ENCODE measurements at places on chromosomes 5 and 9.

- no peak for DNase-seq
Measured at GRCh38 chr5:175657593-175658271, at the start of gene HRH2. HRH2 (plus strand) TSS chr5:175658071; CDS start chr5:175683234, 25,163 bp downstream.

DNA sequence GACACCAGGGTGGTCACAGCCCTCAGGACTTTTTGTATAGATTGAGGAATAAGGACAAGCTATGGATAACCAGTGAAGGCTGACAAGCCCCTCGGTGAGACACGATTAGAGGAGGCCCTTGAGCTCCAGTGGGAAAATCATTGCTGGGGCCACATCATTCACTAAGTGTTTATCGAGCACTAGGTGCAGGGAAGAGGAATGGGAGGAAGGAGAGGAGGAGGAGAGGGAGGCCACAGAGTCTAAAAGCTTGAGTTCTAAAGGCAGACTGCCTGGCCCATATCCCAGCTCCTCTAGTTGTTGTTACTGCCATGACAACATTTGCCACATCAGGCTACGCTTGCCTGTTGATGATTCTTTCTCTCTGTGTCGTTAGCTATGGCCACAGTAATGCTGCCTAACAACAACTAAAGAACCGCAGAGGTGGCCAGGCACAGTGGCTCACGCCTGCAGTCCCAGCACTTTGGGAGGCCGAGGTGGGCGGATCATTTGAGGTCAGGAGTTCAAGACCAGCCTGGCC, 37.6 kb downstream of the NKX2-5 start:
- no peak for DNase-seq

DNA sequence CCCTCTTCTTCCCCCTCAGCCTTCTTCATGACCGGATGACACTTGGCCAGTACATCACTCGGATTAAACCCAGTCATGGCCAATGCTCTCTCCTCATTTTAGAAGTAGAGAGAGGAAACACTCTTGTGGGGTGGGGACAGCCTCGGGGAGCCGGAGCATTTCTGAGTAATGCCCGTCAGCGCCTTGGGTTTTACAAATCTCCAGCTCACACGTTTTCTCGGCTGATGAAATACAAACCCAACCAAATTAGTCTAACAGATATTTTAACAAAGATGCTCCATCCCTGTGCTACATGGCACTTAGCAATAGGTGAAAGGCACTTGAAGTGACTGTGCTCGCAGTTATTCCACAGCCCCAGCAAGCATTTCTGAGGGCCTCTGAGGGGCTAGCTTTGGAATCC, 51.7 kb downstream of the ZNF366 start:
- DNase-seq = no peak

DNA sequence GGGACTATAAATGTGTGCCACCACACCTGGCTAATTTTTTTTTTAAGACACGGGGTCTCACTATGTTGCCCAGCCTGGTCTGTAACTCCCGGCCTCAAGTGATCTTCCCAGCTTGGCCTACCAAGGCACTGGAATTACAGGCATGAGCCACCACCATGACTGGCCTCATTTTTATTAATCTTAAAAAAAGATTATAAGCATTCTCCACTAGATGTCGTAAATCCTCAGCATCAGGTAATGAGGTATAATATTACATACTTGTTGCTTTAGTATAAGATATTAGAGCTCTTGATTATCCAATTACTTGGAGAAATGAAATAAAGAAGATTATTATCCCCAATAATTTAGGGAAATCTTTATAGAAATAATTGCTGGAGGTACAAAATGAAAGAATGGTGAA, 78.2 kb upstream of the HTR1A start:
- DNase-seq = no peak

DNA sequence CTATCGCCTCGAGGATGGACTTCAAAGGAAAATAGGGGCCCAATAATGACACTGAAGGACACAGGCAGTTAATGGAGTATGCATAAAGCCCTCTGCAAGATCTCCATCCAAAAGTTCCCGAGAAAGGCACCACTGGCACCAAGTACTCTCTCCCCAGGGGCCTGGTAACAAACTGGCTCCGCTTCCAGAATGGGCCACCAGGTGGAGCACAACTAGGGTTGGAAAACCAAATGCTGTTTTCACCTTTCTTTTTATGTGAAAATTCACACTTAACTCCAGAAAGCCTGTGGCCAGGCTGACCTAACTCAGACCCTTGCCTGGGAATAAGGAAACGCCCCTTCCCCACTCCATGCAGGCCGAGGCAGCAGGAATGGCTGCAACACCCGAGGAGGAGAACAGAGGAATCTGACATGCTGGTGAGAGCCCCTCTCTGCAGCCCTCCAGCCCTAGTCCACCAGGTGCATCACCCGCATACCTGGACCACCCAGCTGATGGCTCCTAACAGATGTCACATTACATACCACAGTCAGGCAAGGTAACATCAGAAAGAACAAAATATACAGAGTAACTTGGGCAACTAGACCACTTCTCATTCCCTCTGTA, 42.8 kb downstream of the CAMSAP1 start:
- DNase-seq = peak; percentile 58

DNA sequence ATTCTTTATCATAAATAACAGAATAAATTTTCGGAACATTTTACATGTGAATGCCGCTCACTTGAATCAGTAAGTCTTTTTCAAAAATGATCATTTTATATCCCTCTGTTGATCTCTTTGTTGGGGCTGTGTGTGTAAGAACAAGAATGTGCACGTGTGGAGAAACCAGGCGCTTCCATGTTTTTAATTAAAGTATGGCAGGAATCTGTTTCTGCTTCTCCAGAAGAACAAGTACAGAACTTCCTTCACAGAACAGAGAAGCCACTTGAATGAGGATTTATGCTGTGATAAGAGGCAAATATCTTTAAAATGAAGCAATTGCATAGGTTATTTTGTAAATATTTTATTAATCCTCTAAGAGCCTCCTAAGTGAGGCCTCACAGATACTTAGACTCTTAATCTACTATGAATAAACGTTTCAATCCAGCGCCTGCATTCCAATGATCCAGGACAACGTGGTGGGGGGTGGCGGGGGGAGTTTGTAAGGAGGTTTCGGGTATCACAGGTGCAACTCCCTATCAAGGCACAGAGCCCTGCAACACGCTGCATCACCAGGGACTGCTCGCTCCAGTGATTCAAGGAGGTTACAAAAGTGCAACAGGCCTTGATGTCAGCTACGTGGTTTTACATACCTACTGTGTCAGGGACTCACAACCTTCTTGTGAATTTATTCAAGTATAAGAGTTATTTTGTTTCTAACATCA, 409.2 kb downstream of the BNC2 start:
- no peak for DNase-seq

DNA sequence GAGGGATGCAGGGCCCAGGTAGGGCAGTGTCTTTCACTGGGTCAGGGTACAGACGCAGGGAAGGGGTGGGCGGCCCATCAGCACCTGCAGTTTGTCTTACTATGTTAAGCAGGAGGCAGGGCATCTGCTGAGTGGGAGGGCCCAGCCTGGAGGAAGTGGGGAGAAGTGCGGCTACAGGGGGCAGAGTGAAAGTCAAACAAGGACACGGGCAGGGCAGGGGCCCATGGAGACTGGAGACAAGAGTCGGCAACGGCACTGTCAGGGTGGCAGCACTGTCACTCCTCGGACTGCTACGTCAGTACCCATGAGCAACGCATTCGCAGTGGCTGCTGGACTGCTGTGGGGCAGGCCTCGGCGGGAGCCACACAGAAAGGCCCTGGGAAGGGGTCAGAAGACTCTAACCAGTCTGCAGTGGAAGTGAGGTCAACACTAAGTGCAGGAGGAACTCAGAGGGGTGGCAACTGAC, 19.7 kb downstream of the CAMSAP1 start:
- DNase-seq = peak; percentile 15

- DNase-seq = no peak
Measured at GRCh38 chr9:34233672-34234071, 54.8 kb downstream of the UBAP1 start.

- no peak for DNase-seq
Measured at GRCh38 chr5:180170106-180170809, 38.8 kb downstream of the RASGEF1C start.

DNA sequence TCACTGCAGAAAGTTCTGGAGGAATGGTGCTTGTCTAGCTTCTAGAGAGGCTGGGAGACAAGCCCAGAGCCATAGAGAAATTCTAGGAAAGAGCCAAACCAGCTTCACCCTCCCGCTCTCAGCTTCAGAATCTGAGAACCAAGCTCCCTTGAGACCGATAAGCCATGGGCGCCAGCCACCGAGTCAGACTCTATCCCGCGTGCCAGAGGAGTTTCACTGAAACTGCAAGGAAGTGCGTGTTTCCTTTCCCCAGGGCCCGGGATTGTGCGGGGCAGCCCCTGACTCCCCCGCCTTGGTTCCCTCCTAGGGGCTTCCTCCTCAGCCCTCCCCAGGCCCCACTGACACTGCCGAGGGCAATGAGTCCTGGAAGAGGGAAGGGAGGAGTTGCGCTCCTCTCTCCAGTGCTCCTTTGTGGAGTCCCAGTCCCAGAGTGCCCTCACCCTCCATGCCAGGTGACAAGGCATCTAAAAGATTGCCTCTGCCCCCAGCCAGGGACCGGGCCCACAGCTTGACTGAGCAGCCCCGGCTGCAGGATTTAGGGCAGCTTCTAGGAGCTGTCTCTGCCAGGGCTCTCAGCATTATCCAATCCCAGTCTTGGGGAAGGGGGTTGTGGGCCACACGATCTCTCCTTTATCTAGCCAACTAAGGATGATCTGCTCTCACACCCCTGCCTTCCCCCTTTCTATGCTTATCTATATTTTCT, 18.4 kb upstream of the TCF7 start:
- no peak for DNase-seq

DNA sequence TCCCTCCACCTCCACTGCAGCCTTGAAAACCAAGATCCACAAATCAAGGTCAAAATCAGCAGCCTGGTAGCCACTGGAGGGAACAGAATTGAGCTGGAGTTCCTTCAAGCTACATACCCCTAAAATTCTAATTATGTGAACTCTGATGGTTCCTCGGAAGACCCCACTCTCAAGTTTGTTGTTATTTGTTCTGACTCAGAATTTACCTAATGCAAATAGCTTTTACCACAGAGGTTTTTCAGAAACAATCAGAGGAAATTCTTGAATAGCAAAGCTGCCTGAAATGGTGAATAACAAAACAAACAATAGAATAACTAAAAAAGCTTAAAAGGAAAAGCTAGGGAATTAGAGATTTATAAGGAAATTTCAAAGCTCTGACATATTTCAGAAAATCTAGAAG, 220.0 kb downstream of the CDH18 start:
- DNase-seq = no peak

DNA sequence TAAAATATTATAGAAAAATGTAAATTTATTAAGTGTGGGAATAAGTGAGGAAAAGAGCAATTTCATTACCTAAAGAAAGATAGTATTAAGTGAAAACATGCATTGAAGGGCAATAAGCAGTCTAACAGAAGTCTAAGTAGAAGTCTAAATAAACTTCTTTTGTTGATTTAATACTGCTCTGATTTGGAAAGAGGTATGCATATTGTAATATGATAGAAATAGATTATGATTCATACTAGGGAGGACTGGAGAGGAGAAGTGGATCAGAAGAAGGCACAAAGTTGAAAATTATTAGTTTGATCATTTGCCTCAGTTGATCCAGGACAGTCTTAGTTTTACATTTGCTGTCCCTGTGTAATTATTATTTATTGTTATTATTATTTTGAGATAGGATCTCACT, 6.6 kb upstream of the ERBIN start:
- DNase-seq = no peak

- DNase-seq = no peak
Measured at GRCh38 chr9:613771-614347, 227.6 kb upstream of the DMRT1 start.

DNA sequence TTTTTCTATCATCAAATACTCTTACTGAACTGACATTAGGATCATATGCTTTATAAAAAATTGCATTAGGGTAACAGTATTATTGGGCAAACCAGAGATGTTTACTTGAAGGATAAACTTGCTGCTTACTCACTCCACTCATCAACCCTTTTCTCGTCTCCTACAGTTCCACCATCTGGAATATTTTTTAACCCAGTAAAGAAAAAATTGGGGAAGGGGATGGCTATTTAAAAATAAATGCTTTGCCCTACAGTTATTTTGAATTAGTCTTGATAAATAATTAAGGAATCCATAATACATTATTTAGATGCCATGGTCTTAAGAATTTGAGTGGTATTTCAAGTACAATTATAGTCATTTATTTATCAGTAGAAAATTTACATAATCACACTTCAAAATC, 225.8 kb downstream of the MEF2C start:
- no peak for DNase-seq
